ENCODE measurements at places on chromosomes 3 and 15.

DNA sequence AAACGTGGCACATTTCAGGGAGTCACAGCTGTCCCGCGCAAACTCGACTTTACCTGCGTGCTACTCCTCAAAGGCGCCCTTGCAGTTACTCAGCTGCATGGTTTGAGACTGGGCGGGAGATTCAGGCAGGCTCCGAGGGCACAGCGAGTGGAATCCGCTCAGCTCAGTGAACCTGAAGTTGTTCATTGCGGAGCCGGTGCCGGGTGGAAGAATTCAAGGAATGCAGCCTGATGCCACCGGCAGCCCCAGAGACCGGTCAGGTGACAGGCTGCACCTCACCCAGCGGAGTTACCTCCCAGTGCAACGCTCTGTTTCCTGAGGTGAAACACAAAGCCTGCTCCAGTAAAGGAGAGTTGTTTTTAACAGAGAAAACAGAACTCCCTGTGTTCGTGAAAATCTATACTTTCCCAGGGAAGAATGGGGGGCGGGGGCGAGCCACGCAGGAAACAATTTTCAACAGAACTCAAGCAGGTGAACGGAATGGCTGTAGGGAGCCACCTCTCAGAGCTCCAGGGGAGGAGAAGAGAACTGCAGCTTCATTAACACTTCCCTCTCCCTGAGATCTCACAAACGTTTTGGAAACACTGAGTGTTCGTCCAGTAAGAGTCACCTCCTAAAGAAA lies 3.8 kb downstream of the VEPH1 start:
- no peak for DNase-seq

GRCh38 chr3:44576613-44577012 lies 8.2 kb upstream of the ZNF660 start:
- DNase-seq: no peak

DNA sequence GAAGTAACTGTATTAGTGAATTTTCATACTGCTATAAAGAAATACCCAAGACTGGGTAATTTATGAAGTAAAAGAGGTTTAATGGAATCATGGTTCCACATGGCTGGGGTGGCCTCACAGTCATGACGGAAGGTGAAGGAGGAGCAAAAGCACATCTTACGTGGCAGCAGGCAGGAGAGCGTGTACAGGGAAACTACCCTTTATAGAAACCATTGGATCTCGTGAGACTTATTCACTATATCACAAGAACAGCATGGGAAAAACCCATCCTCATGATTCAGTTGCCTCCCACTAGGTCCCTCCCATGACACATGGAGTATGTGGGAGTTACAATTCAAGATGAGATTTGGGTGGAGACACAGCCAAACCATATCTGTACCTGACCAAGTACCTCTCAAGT lies 812.3 kb upstream of the ALCAM start:
- DNase-seq: no peak

DNA sequence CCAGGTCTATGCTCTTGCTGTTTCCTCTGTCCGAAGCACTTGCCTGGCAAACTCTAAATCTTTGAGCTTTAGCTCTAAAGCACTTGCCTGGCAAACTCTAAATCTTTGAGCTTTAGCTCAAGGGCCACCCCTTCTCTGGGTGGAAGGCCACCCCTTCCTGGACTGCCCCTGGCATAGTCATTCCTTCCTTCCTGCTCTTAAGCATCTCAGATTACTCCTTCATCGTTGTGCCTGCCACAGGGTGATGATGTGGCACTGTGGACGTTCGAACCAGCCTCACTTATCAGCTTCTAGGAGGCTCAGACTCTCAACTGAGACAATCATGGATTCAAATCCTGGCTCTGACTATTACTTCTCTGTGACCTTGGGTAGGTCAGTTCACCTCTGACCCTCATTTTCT lies 10.5 kb upstream of the CRABP1 start:
- DNase-seq: no peak

DNA sequence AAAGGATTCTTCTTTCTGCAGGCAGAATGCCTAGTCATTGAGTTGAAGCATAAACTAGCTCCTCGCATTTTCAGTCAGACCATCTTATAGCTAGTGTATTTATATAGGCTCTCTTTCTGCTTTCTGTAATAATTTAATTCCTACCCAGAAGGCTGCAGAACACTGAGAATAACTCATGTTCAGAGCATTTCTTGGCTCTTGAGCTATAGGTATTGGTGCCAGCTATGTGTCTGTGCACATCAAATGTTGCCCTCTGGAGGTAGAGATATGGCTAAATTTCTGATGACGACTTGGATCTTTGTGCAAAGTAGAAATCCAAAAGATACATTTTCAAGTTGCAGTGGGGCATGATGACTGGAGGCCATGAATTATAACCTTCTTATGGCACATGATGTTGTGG lies 336.2 kb upstream of the TPM1 start:
- DNase-seq: no peak

Measured in NCI-H187 (cell line).